Frontal cortex (tissue), 4 donors: ENCODE measurements at places on chromosomes 6 and 20. TPM values are rescaled to one million over a fixed set of nuclear protein-coding genes. Genes with fewer than 3 reads are reported as not detected.

DNA sequence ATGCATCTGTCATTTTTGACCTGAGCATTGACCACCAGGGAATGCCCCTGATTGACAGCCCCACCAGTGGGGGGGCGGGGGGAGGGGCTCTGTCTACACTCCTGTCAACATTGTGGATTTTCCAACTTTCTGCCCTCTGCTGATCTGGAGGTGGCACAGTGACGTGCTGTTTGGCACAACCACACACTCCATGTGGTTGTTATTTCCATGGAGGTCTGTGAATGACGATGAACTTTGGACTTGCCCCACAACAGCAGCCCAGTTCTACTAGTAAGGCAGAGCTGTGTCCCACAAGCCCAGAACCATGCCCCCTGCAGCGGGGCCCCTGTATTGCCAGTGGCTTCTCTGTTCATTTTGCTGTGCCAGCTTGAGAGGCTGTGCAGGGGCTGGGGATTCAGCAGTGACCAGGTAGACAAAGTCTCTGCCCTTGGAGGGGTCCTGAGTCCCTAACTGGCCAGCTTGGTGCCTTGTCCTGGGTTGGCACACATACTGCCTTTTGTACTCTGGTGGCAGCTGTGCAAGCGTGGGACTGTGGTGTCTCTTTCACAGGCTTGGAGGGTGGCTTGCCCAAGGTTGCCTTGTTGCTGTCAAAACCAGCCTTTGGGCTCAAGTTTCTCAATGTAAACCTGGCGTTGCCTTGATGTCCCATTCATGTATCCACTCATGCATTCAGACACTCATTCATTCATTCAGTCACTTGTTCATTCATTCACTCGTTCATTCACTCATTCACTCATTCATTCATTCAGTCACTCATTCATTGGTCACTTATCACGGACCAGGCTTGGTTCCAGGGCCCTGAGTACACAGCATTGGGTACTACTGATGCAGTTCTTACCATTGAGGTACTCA lies 108.5 kb downstream of the SYCP2 start:
- no peak for DNase-seq

The WFDC8 gene
- total RNA-seq, result not detected

The FOXQ1 gene
- 1.2 TPM for total RNA-seq

DNA sequence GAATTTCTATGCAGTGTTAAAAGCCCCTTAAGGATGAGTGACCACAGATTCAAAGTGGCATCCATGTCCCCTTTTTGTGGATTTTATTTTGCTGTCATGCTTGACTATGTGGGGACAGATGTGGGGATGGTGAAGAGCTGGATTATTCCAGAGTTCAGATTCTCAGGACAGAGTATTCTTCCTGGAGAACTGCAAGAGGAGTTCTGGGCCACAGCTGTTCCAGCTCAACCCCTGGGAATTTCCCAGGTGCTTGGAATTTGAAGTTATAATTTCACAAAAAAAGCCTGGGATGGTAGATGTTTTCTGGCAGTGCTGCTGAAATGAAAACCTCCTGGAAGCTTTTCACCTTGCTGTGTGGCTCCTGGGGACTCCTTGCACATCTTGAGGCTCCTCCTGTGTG lies 671.8 kb upstream of the MARCKS start:
- no peak for DNase-seq

DNA sequence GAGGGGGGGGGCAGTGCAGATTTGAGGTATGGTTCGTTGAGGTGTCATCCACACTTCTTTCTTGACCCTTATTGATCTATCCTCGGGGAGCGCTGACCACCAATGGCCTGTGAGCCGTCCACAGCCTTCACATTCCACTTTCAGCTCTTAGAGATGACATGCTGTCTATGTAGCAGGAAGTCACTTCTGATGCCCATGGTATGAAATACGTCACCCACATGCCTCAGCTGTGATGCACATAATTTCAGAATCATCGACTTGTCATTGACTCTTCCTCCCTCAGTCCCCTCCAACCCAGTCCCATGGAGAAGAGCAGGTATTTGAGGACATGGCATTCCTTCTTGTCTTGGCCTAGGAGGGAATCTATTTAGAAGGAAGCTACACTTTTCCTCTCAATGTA lies 4.7 kb upstream of the ADGRF5 start:
- DNase-seq, result no peak
